ENCODE measurements at places on chromosomes 3 and 15. TPM values are rescaled to one million over a fixed set of nuclear protein-coding genes. Genes with fewer than 3 reads are reported as not detected.

The BLM gene
- 9.1 TPM for polyA plus RNA-seq

The TEX55 gene
- not detected for polyA plus RNA-seq

The SIDT1 gene
- 34.6 TPM for polyA plus RNA-seq

The ACOX2 gene
- 11.2 TPM for polyA plus RNA-seq

The TMEM108 gene
- 75.5 TPM for polyA plus RNA-seq

The CILP gene
- polyA plus RNA-seq = 1.2 TPM

The NAALADL2 gene
- 3.1 TPM for polyA plus RNA-seq

The PGBD4 gene
- 2.4 TPM for polyA plus RNA-seq

The MESP2 gene
- polyA plus RNA-seq = 0.71 TPM

The C3orf22 gene
- polyA plus RNA-seq = 0.27 TPM

The SLC9C1 gene
- 0.40 TPM for polyA plus RNA-seq

The NANOGP8 gene
- polyA plus RNA-seq = 1.0 TPM

The MESP1 gene
- 16.5 TPM for polyA plus RNA-seq

The CD276 gene
- polyA plus RNA-seq = 125 TPM

The EHD4 gene
- polyA plus RNA-seq = 8.1 TPM

The CCR8 gene
- polyA plus RNA-seq = not detected

The GOLGA8T gene
- polyA plus RNA-seq = 0.40 TPM

The VWA5B2 gene
- polyA plus RNA-seq = 55.5 TPM

The CHDH gene
- 10.2 TPM for polyA plus RNA-seq

The ZNF717 gene
- 10.7 TPM for polyA plus RNA-seq
